Midbrain (tissue), 1 donor: ENCODE measurements at places on chromosomes 4 and X.

- no peak for DNase-seq
These were observed 3.8 kb upstream of the RPS6KA3 start for GRCh38 chrX:20270562-20270890.

GRCh38 chrX:2262668-2263055 is 238.1 kb downstream of the DHRSX start:
- DNase-seq = no peak

GRCh38 chr4:48340276-48340964 is 909 bp upstream of the SLAIN2 start:
- peak; percentile 62 for DNase-seq

- no peak for DNase-seq
These were observed 73.0 kb downstream of the LUZP4 start for GRCh38 chrX:115362334-115363095.

- no peak for DNase-seq
These were observed 932.5 kb downstream of the SH3BGRL start for GRCh38 chrX:82134378-82134777.

DNA sequence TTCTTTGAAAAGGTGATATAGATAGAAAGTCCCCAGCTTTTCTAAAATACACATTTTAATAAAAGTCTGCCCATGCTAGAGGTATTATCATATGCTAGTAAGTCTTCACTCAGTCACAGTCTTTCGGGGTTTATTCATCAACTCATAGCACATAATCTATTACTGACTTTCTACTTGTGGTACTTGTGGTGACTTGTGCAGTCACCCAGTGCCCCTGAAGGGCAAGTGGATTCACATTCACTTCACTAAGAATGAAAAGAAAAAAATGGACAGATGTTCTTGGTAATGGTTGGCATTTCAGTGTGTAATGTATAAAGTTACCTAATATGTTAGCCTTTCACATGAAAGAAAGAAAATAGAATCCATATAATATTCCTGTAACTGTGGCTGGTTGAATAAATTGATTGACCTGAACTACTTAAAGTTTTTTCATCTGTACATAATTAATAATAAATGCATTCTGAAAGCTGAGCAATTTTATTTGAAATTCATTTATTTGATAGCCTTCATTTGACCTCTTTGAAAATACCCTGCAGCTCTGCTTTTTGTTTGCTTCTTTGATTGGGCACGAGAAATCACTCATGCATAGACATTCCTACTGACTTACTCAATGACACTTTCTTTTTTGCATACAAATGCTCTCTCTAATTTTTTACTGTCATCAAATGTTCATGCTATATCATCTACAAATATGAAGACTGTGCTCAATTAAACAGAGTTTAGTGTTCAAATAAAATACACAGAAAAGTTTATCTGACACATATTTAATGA is 39.5 kb upstream of the ZNF330 start:
- DNase-seq = no peak

DNA sequence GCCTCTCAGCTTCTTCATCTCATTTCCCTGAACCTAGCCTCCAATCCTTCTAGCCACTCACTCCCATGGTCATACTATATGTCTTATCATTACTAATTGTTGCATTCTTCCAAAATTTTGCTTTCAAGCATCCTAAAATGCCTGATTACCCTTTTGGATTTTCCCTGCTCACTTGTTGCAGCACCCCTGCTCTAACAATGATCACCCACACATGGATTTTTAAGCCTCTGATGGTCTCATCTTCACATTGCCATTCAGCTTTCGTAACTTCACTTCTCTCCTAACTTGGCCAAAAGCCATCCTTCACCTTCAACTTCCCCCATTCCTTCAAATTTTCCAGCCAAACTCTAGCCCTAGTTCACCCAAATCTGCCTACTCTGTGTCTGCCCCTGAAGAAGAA is 33.8 kb upstream of the MGST2 start:
- no peak for DNase-seq

DNA sequence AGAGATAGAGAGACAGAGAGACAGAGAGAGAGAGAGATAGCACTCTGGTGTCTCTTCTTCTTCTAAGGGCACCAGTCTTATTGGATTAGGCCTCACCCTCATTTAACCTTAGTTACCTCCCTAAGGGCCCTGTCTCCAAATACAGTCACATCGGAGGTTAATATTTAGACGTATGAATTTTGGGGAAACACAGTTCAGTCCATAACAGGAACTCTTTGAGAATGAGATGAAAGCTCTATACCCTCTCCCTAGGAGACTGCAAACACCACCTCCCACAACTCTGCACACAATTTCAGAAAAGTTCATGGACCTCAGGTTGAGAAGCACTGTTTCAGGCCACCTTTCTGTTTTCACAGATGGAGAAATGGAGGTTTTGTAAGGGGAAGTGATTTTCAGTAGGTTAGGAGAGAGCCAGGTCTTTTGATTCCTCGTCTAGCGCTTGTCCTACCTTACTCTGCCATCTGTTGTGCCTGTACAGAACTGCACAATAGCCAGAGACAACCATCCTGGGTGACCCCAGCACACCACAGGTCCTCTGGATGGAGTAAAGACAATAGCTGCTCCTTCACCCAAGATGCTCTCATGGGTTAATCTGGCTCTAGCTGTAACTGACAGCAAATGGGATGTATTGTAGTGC is 16.9 kb upstream of the LOC101059915 start:
- no peak for DNase-seq

DNA sequence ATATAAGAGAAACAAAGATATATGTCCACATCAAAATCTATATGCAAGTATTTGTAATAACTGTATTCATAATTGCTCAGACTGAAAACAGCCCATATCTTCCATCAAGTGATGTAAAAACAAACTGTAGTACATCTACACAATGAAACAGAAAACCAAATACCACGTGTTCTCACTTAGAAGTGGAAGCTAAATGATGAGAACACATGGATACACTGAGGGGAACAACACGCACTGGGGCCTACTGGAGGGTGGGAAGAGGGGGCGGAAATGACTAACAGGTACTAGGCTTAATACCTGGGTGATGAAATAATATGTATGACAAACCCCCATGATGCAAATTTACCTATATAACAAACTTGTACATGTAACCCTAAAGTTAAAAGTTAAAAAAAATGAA is 42.7 kb downstream of the UBA6 start:
- no peak for DNase-seq

DNA sequence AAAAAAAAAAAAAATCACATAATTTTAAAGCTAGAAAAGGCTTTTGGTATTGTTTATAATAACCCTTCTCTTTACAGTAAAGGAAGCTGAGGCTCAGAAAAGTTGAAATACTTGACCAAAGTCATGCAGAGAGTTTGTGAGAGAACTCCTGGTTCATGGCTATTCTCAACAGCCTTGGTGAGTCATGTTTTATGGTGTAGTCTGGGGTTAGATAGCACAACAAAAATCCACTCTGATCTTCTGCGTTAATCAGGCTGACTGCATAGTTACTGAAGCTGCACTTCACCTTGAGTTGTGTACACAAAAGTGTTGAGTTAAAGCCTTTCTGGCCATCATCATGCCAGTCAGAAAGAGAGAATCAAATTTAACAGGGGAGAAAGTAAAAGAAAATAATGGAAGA is 19.3 kb upstream of the SFRP2 start:
- no peak for DNase-seq

DNA sequence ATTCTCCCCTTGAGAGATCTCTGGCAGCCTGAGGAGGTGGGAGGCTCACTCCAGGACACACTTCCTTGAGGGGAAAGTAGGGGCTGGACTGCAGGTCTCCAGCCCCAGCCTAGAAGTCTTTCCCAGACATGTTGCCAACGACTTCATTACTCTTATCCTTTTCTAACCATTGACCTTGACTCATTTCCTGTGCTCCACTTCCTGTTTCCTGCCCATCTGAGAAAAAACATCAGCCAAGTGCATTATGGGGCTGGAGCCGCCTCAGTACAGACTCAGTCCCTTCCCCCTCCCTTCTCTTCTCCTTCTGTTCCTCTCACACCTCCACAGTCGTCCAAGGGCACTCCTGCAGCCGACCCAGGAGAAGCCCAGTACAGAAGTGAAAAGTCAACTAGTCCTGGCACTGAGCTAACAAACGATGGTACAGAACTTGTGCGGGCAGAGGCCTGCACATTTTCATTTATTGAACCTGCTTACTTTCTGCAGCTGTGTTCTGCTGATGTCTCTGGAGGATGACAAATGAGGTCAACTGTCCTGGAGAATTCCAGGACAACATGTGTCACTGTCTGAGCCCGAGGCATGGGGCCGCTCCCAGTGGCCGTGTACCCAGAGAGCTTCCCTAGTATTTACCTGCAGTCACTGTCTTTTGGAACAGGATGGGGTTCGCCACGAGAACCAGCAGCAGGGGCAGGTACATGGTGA is 20.1 kb downstream of the GPR143 start:
- DNase-seq = no peak

DNA sequence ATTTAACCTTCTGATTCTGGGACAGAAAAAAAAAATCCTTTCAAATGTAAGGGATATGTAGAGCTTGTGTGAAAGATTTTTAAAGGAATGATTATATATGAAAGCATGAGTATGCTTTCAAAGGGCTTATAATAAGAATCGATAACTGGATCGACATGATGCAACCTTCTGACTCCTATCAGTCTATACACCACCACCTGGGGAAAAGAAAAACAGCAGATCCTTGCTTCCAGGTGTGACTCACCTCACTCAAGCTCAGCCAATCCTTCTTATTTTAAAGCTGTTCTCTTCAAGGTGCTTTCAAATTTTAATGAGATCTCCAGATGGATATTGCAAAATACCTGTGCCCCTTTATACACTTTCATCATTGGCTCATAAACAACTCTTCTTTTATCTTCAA is 102.1 kb upstream of the EDNRA start:
- no peak for DNase-seq

GRCh38 chrX:9770319-9770718 is 4.7 kb upstream of the GPR143 start:
- DNase-seq = no peak

- no peak for DNase-seq
These were observed 3.1 kb downstream of the PI4K2B start for GRCh38 chr4:25236971-25237370.

DNA sequence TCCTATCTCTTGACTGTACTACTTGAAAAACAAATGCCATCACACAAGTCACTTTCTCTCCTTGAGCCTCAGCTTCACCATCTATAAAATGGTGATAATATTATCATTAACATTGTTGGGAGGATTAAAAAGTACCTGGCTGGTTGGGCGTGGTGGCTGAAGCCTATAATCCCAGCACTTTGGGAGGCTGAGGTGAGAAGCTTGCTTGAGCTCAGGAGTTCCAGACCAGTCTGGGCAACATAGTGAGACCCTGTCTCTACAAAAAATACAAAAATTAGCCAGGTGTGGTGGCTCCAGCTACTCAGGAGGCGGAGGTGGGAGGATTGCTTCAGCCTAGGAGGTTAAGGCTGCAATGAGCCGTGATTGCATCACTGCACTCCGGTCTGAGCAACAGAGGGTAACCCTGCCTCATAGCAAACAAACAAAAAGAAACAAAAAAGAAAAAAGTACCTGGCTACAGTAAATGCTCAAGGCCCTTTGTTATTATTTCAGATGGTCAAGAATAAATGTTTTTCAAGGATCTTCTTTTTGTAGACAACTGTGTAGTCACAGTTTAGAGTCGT is 120.3 kb downstream of the CHRNA9 start:
- no peak for DNase-seq

GRCh38 chr4:121200795-121201472 is 36.8 kb upstream of the TNIP3 start:
- no peak for DNase-seq

DNA sequence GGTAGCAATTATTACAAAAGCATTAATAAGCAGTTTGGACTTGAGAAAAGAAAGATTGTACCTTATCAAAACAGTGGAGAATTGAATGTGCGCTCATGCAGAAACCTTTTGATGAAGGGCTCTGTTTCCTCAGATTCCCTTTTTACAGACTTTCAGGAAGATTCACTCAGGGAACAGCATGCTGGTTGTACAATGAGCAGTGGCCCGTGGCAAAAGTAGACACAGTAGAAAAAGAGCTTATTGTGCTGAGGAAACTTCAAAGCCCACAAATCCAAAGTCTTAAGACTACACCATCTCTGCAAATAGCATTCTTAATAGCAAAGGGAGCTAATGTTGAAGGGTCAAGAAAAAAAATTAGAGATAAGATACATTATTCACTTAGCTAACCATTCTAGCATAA is 858.9 kb downstream of the PDHA2 start:
- DNase-seq = no peak

DNA sequence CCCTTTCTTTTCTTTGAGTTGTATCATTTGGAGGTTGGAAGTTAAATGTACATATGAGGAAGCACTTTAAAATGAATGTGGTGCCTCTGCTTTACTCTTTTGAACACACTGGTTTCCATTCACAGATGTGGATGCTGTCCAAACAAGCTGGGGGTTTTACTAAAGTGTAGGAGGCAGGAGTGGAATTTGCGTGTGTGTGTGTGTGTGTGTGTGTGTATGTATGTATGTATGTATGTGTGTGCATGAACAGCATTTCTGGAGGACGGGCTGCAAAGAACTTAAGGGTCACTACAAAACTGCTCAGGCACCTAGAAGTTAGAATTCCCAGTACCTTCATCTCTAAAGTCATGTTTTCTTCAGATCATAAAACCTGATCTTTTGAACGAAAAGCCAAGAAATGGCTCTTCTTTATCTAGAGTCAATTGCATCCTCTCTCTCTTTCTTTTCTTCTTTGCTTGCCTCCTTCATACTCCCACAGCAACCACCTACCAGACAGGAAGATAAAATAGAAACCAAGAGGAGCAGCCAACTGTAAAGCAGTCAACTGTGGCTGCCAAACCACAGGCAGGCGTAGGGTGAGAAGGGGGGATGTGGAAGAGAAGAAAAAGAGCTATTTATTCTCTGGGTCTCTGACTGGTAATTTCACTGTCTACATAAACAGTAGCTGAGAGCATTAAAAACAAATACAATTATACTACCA is 177.0 kb upstream of the RASGEF1B start:
- DNase-seq = no peak

DNA sequence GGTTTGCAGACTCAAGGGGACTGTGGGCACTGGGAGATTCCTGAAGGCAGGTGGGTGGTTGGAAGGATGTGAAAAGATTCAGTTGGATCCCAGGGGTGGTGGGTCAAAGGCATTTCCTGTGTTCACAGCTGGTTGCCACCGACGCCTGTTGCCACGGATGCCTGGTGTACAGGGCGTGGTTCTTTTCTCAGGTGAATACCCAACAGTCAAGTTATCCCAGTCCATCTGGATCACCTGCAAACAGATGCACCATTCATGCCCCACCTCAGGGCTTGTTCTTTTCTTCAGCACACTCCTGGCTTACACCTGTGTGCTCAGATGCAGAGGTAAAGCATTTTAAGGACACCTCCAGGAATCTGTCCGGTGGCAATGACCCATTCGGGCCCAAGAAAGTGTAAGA is 55.8 kb upstream of the SHOX start:
- DNase-seq = no peak

GRCh38 chr4:128596115-128596514 is 213.4 kb upstream of the JADE1 start:
- DNase-seq = no peak

DNA sequence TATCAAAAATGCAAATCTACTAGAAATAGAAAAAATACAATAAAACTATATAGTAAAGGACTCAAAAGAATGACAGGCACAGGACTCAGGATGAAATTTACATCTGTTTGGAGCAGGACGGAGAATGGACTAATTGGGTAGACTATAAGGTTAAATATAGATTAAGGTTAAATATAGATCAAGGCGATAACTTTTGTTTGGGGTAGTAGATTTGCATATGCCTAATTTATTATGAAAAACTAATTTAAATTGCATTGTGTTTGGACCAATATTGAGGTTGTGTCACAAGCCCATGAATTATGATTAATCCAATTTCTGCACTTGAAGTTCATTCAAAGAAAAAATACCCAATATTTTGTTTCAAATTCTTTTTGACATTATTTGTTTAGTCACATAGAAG is 31.0 kb downstream of the MTHFD2L start:
- no peak for DNase-seq
